D721Med (cell line): ENCODE measurements at places on chromosomes 2 and 18.

DNA sequence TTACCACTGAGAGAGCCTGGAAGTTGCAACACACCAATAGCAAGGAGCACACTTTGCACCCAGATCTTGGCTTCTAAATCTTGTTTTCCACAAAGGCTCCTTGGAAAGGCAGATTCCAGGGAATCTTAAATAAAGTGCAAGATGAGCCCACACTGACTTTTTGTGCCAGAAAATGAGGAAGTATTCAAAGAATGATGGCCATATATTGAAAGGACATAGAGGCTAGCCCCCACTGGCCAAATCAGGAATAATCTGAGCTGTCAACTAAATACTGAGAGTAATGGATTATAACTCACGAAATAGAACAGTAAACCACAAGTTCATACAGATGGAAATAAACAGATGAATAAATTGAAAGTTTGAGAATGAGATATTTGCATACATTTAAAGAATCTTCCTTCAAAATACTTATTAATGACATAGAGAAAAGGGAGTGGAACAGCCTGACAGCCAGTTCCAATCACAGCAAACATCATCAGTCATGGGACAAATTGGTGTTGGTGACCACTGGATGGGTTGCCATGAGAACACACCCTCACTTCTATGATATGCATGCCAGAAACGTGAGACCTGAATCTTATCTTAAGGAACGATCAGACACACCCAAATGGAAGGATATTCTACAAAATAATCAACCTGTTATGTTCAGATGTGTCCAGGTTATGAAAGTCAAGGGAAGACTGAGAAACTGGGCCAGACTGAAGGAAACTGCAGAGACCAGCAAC, 12.2 kb upstream of the ACKR3 start:
- DNase-seq, result no peak

- no peak for DNase-seq
Observed at GRCh38 chr2:102005989-102006885, 14.5 kb downstream of the IL1R2 start.

- no peak for DNase-seq
Observed at GRCh38 chr18:39341129-39341528, 1775.5 kb upstream of the CELF4 start.

GRCh38 chr2:53942280-53942679, 28.5 kb downstream of the PSME4 start:
- no peak for DNase-seq

GRCh38 chr2:178266445-178266844, 72.1 kb downstream of the OSBPL6 start:
- no peak for DNase-seq

DNA sequence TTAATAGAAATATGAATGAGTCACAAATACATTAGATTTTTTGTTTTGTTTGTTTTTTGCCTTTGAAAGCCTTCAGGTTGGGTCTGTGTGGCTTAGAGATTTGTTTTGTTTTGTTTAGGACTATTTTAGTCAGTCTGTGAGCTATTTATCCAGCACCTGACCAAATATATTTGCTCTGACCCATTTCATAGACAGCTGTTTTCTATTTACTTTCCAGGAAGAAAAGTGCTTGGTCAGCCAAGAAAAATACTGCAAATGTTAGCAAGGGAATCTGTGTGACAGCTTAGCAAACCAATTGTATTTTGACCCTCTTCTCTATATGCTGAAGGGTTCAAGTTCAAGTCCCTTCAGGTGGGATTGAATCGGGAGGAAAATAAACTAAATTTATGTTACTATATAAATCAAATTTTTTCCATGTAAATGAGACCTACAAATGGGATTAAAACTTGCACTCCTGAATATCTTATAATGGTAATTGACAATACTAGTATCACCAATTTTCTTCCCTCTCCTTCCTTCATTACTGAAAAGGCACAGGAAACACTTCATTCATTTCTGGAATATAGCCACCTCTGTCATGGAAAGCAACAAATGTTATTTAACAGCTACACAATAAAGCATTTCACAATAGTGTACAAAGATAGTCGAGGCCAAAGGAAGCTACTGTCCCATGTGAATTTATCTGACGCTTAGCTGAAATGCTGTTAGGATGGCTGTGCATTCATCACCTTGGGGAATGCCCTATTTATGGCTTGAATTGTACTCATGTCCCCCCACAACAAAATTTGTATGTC, 23.1 kb upstream of the KLF7 start:
- no peak for DNase-seq

DNA sequence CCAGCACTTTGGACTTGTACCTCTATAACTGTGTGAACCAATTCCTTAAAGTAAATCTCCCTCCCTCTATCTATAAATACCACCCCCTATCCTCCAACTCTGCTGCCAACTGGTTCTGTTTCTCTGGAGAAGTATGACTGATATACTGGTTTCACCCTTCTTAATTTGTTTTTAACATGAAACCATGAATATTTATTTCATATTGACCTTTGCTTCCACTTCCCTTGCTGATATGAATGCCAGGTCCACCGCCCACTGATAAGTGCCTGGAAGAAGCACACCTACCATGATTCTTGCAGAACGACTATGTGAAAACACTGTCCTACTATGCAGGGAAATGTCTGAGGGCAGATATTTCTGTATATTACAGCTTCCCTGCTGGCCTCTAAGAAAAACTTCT, 131.6 kb downstream of the GAREM1 start:
- no peak for DNase-seq

GRCh38 chr18:74546751-74547530, 12.6 kb downstream of the CNDP1 start:
- no peak for DNase-seq

DNA sequence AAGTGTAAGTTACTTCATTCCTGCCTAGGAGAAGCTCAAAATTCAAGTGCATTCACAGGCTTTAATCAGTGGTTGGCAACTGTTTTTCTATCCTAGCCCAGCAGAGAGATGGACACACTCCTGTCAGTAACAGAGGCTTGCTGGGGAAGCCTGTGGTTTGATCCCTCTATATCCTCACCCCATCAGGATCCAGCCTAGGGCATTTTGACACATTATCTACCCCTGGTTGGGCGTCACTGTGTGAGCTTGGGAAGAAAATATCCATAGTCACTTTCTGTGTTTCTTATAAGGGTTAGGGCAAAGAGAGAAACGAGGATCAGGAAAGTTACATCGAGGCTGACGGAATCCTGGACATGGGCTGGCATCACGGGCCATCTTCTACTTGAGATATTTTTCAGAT, 10.0 kb downstream of the NT5DC4 start:
- no peak for DNase-seq

DNA sequence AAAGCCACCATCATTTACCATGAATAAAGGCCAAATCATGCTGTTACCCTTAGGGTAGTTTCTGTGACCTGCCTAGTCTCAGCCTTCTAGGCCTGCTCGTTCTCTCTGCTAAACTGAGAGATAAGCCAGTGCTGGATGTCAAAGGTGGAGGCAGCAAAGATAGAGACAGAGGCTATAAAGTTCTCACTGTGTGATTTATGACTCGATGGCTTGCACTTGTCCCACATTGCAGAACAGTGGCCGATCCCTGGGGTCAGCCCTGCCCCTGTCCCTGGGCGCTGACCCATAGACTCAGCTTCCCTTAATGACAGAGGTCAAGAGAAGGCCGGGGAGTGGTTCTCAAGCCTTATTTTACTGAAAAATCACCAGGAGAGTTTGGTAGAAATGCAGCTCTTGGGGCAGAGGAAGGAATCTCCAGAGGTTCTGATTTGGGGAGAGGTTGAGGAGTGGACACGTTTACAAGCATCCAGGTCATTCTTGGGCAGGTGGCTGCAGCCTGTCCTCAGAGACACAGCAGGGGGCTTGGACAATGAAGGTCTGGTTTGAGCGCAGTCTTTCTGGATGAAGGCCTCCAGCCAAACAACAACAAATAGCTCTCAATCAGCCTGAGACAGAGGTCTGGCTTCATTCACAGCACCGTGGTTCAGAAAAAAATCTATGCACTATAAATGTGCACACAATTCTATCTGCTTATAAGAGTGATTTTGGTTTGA, 143.5 kb downstream of the ACKR3 start:
- no peak for DNase-seq

GRCh38 chr2:39243469-39244123, at the start of gene CDKL4:
CDKL4 (minus strand) TSS chr2:39243970.
- DNase-seq, result no peak

DNA sequence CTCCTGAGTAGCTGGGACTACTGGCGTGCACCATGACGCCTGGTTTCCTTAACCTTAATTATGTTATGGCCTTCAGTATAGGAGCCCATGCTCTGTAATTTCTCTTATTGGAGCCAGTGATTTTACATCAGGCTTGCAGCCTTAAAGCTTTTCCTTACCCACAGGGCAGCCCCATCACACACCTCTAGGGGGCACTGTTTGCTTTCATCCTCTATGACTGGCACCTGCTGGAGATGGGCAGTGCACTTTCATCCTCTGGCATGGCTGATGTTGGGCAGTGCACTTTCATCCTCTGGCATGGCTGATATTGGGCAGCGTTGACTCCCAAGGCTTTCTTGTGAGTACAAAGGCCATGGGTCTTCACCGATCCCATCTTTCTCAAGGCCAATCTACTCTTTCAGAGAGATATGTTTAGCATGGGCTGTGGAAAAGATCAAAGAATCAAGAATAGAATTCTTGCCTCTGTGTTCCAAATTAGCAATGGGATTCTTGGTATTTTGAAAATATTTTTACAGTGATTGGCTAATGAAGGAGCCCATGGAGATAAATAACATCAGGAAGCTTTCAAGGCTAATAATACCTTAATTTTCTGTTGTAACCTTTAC, 80.7 kb upstream of the MEX3C start:
- DNase-seq, result peak; percentile 39

GRCh38 chr2:100606726-100607343, 44.0 kb downstream of the PDCL3 start:
- peak; percentile 45 for DNase-seq

- DNase-seq, result no peak
Observed at GRCh38 chr18:48784656-48785055, 166.1 kb downstream of the SMAD7 start.

- DNase-seq, result no peak
Observed at GRCh38 chr2:223088866-223089265, 36.9 kb downstream of the KCNE4 start.

GRCh38 chr18:14970027-14970426, 222.1 kb downstream of the ANKRD30B start:
- DNase-seq, result no peak

- no peak for DNase-seq
Observed at GRCh38 chr2:203003716-203004115, 11.0 kb upstream of the NBEAL1 start.

DNA sequence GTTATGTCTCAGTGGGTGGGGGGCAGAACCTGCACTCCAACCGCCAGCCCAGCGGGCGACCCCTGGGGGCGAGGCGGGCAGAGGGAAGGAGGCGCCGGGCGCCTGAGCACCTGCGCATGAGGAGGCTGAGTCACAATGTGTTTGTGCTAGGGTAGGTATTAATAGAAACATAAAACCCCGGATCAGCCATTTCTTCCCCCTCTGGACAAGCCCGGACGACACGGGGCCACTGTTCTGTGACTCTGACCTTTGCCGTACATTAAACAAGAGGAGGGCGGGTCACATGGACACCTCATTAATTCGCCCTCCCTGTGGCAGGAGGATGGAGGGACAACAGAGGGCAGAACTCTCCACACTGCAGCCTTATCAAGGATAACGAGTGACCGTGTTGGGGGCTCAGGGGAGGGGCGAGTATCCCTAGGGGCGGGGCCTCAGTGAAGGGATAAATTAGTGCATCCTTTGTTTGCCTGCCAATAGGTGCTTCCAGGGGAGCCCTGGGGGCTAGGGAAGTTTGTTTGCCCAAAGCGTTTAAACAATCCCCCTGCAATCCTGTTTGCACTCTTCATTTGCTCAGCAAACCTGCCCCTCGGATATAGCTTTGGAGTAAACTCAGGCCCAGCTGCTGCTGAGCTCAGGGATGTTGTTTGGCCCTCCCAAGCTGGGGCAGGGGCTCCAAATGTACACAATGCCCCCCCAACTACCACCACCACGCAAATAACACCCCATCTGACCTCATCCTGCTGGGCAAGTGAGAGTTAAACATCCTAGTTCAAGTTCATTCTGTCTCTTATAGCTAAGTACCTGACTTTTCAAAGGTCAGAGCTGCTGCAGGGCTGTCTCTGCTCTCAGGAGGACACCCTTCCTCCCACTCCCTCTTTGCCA, 171.2 kb upstream of the GLI2 start:
- no peak for DNase-seq

- DNase-seq, result no peak
Observed at GRCh38 chr2:60976256-60976850, 41.2 kb upstream of the PEX13 start.

GRCh38 chr2:33214436-33214835, 262.0 kb upstream of the RASGRP3 start:
- no peak for DNase-seq

DNA sequence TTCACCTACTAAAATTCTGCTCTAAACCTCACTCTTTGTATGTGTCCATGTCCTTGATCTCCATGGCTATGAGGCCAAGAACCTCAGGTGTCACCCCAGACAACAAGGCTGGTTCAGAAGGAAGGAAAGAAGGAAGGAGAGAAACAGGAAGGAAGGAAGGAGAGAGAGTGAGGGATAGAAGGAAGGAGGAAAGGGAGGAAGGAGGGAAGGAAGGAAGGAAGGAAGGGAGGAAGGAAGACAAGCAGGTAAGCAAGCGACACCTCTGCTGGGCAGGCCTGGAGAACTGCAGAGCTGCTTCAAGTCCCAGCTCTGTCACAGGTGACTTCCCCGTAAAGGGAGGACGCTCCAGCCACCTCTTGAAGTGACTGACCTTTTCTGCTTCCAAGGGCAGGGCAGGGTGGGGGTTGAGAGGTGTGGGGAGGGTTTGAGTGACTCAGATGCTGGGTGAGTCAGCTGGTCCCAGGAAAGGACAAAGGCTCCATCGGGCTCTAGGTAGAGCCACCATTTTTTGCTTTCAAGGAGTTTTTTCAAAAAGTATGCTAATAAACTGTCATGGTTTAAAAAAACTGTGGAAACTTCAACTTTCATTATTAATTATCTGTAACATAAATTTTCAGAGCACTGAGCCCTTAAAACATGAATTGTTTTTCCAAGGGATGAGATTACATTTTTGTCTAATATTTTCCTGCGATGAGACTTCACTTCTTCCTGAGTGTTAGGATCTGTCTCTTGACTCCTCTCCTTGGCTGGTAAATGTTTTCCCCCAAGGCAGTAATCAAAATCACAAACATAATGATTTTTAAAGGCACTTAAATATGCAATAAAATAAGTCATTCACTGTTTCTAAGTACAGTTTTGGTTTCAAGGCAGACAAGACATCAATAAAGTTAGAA, 90.1 kb upstream of the L3MBTL4 start:
- DNase-seq, result no peak

- DNase-seq, result no peak
Observed at GRCh38 chr2:133090358-133090757, 420.4 kb upstream of the LYPD1 start.

- no peak for DNase-seq
Observed at GRCh38 chr2:108184419-108184818, 55.3 kb upstream of the SULT1C3 start.

DNA sequence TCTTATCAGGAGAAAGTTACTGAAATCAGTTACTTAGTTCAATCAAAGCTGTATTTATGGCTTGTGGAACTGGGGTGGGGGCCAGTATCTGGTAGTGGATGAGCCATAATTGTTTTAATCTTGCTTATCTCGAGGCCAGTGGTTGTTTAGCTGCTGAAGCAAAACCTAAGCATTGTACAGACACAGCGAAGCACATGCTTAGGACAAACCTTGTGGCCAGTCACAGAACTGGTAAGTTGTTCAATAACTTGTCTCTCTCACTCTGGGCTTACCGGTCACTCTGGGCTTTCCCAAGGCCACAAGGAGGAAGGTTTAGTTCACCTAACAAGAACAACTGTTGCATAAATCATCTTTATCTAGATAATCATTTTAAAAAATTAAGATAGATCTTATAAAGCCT, 296.6 kb upstream of the NETO1 start:
- no peak for DNase-seq

- DNase-seq, result no peak
Observed at GRCh38 chr2:28233164-28233676, 159.4 kb upstream of the FOSL2 start.
